Stimulated activated CD8-positive, alpha-beta memory T cell treated with anti-CD3 and anti-CD28 coated beads, Interleukin-15, amount 100 ng/mL, for 48 hours (primary cell): ENCODE measurements at places on chromosomes 13 and 19.
A peak's percentile ranks its signal among the peaks of the same experiment; 100 is the strongest.

DNA sequence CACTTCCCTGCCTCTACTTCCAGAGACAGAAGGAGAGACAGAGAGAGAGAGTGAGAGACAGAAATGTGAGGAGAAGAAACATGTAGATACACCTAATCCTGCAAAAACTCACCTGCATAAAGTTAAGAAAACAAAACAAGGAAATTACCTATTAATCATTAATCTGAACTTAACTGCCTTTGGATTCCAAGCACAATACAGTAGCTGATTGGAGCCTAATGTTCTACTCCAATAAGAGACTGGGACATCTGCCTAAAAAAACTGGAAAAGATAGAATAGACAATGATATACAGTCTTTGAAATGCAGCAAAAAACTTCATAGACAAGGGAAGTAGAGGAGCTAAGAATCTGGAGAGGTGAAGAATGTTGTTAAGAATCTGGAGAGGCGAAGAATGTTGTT lies 910.2 kb upstream of the SLC10A2 start:
- DNase-seq = no peak

- no peak for DNase-seq
Observed at GRCh38 chr19:41377977-41378709, 1.8 kb downstream of the TMEM91 start.

GRCh38 chr13:91368676-91369440 lies 21.4 kb downstream of the MIR17HG start:
- DNase-seq = no peak

DNA sequence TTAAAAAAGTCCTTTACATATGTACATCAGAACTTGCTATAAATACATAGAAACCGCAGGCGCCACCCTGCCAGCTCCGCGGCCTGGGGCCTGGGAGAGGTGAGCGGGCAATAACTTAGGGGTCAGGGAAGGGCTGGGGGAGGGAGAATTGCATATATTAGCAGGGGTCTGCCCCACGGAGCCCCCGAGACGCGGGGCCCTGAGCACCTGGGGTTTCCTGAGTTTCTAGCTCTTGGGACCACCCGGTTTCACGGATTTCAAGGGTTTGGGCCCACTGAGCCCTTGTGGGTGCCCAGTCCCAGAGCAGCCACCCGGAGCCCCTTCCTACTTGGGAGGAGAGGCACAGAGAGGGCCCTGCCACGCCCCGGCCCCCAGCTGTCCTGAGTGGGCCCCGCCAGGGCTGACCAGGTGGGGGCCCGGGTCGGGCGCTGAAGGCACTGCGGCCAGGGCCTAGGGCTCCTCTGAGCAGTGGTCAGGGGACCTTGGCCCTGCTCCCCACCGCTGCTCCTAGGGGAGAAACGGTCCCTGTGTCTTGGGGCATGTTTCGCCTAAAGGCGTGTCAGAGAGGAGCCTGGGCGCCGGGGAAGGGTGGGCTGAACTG lies 4.0 kb downstream of the GPX4 start:
- no peak for DNase-seq

DNA sequence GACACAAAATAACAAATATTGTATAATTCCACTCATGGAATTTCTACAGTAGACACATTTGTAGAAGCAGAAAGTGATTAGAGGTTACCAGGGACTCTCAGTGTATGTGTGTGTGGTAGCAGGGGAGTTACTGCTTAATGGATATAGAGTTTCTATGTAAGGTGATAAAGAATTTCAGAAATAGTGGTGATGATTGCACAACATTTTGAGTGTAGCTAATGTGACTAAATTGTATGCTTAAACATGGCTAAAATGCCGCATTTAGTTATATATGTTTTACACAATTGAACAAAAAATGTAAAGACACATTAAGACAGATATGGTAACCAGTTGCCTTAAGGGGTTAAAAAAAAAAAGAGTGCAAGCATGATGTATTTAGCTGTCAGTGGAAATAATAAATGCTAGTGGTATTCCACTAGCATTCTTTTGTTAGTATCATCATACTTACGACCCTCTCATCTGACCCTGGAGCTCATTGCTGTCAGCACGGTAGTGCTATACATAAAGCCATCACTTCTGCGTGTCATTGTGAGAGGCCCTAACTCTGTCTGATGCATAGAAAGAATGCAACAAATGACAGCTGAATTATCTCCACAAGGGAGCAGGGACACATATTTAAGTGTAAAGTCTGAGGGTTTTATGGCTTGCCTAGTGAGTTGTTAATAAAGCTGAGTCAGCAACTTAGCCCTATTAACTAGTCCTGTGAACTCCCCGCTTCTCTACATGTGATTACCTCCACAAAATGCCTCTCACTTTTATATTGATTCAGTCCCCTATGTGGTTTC lies 134.1 kb upstream of the RXFP2 start:
- no peak for DNase-seq

- no peak for DNase-seq
Observed at GRCh38 chr13:46142776-46143175, 37.9 kb upstream of the CPB2 start.

DNA sequence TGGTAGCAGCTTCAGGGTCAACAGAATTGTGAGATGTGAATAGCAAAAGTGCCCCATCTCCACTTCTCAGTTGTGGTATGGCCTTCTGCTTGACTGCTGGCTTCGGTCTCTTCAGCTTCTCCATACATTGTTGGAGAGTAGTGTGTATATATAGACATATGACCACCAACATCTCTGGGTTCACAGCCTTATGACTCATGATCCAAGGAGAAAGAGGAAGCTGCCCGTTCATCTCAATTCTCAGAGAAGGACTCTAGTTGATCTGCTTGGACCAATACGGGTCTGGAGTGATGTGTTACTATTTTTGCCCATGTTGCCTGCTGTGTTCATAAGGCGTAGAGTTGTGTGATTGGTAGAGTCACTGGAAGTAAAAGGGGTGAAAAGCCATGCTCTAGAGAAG lies 3.6 kb upstream of the COMMD6 start:
- DNase-seq = no peak

DNA sequence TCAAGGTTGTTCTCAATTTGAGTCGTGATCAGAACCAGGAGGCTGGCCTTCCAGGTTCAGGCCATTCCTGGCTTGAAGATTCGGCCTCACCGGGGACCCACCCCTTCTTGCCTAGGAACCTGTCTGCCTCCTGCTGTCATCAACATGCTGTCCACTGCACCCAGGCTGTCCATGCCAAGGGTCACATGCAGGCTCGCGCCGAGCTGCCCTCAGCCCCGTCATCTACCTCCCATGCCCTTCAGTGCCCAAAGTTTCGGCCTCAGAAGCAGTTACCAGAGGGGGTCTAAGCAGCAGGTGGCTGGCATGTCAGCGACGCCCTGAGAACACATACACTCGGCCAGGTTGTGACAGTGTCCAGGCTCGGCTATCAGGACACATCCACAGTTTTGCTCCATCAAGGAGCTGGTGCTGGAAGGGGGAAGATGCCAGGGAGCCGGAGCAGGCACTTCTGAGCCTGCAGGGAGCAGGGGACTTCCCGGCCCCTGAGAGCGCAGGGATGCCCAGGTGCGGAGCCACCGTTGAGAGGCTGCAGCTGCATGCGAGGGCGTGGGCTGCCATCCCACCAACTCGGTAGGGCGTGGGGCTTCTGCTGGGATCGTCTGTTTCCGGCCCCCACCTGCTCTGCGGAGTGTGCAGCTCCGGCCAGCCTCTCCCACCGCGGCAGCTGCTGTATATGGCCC lies 590.9 kb upstream of the SLITRK5 start:
- DNase-seq = no peak

- DNase-seq = no peak
Observed at GRCh38 chr13:20824762-20825476, 51.2 kb upstream of the EEF1AKMT1 start.

DNA sequence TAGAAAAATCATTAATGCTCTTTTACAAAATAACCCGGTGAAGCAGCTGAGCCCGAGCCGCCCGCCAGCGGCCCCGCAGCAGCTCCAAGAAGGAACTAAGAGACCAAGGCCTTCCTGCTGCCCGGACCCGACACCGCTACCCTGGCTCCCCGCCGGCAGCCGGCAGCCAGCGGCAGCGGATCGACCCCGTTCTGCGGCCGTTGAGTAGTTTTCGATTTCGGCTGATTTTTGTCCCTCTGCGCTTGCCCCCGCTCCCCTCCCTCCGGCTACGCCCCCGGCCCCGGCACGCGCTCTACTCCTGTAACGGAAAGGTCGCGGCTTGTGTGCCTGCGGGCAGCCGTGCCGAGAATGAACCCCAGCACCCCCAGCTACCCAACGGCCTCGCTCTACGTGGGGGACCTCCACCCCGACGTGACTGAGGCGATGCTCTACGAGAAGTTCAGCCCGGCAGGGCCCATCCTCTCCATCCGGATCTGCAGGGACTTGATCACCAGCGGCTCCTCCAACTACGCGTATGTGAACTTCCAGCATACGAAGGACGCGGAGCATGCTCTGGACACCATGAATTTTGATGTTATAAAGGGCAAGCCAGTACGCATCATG lies at the start of gene PABPC3:
Gene PABPC3 (plus strand): TSS at position 286 of the 603 bp plus-strand sequence. CDS start 63 bp downstream, at position 349.
- DNase-seq = no peak

- no peak for DNase-seq
Observed at GRCh38 chr19:3398114-3398899, 31.9 kb downstream of the NFIC start.

DNA sequence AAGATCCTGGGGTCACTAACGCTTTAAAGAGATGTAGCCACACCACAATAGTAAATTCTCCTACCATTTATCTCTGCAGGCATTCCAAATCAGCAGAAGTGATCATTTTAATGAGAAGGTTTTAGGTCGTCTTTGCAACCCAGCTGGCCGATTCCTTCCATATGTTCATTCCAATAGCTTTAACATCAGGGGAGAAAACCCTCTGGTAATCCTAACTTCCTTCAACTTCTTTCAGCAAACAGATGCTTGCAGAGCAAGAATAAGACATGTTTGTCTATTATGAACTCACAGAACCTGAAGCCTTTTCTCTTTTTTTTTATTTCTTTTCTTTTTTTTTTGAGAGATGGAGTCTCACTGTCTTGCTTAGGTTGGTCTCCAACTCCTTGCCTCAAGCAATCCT lies 498.6 kb upstream of the SLITRK1 start:
- DNase-seq = no peak

GRCh38 chr19:50719566-50719965 lies at the start of gene SHANK1:
TSS of gene SHANK1 (minus strand) at chr19:50719802. CDS start at chr19:50716919, 2,883 bp downstream.
- DNase-seq = no peak

GRCh38 chr13:37954191-37954590 lies 84.6 kb upstream of the TRPC4 start:
- DNase-seq = no peak

- DNase-seq = no peak
Observed at GRCh38 chr13:59774491-59774971, 389.2 kb downstream of the DIAPH3 start.

DNA sequence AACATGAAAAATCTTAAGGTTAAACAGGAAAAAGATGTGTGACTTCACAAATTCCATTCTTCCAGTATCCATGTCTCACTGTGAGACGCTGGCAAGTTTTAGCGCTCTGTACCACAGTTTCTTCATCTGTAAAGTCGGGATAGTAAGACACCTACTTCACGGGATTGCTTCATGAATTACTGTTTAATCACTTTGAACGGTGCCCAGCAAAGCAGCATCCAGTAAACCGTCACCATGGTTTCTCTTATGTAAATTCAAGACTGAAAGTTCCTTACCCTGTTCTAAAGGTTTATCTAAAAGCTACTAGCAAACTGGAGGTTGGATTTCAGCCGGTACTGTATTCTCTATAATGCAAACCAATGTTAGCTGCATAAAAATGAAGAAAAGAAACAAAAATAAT lies 53.5 kb downstream of the KATNAL1 start:
- DNase-seq = no peak

- peak; percentile 21 for DNase-seq
Observed at GRCh38 chr13:33676045-33676989, 141.6 kb upstream of the RFC3 start.

DNA sequence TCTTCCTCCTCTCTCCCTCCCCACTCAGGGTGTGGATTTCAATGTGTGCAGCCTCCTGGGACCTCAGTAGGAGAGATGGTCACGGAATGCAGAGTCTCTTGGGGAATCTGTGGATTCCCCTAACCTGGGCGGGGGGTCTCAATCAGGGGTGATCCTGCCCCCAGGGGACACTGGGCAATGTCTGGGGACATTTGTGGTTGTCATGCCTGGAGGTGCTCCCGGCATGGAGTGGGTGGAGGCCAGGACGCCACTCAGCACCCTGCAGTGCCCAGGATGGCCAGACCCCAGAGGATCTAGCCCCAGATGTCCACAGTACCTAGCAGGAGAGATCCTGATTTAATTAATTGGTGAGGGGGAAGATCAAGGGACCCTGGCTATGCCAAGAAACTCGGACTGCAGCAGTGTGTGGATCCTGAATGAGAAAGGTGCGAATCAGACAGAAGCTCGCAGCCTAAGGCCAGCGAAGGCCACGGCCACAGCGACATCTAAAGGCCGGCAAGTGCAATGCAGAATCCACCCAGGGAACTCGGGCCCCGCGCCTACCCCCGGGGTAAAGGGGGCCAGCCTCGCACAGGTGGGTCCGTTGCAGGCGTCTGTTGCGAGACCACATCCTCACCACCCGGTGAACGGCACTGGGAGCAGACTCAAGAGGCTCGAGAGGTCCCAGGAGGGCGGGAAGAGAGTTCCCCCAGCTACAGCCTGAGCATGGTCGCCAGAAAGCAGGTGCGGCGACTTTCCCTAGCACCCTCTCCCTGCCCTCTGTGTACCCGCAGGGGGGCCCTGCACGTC lies 88.8 kb downstream of the GNG7 start:
- DNase-seq = peak; percentile 45

DNA sequence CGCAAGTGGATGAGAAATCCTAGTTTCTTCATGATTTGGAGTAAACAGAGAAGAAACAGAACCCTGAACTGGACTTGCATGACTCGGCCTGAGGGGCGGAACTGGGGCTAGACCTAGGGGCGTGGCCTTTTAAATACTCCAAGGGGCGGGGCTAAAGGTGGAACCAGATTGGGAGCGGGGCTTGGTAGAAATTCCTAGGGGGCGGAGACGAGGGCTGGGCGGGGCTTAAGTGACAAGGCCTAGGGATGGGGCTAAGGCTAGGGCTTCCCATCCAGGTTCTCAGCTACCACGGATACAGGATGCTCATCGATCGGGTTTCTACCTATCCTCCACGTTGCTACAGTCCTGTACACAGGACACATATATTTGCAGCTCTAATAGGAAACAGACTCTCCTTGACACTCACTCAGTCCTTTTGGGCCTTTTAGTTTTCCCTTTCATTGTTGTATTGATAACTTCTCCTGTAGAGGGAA lies 372 bp upstream of the ZNF699 start:
- peak; percentile 63 for DNase-seq

GRCh38 chr13:93945621-93946020 lies 533.9 kb downstream of the DCT start:
- no peak for DNase-seq

- no peak for DNase-seq
Observed at GRCh38 chr19:35498220-35498619, 8.0 kb upstream of the KRTDAP start.

GRCh38 chr19:5396096-5396939 lies 55.7 kb upstream of the PTPRS start:
- no peak for DNase-seq

DNA sequence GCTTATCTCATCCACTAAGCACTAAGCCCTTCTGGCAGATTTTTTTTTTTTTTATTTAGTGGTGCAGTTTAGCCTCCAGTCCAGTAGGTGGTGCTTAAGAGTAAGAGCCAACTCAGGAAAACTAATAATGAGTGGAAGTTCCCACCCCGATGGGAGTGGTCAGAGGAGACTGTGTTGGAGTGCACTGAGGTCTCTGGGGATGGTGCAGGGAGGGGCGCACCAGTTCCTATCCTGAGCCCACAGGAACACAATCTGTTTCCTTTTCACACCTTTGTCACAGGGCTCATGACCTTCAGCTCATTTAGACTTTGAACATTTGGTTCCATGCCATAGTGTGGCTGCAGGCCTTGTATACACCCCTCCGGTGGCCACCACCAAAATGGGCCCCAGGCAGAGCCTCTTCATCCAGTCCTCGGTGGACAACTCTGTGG lies 367.4 kb downstream of the SPRY2 start:
- no peak for DNase-seq

GRCh38 chr19:46746281-46747057 lies at the start of gene STRN4:
TSS of gene STRN4 (minus strand) at chr19:46746450. CDS start at chr19:46746430, 20 bp downstream.
- DNase-seq = peak; percentile 51
